CD4-positive, alpha-beta T cell treated with Interleukin-1 beta for 1 hour (primary cell): ENCODE measurements at places on chromosomes 4 and X.

DNA sequence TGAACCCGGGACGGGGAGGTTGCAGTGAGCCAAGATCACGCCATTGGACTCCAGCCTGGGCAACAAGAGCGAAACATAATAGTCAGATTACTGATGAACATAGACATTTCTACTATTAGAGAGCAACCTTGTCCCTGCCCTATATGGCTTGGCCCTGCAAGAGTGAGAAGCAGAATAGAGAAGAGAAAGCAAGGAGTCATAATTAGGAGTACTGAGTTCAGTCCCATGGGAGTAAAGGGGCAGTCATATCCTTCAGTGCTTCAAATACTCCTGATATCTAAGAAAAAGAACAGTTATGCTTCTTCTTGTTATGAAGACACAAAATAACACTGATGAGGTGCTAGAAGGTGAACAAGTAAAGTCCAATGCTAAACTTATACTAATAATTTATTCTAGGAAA lies 33.8 kb downstream of the CLDN2 start:
- DNase-seq, result no peak

- DNase-seq, result no peak
These were observed 2.9 kb downstream of the UBA6 start for GRCh38 chr4:67697860-67698687.

DNA sequence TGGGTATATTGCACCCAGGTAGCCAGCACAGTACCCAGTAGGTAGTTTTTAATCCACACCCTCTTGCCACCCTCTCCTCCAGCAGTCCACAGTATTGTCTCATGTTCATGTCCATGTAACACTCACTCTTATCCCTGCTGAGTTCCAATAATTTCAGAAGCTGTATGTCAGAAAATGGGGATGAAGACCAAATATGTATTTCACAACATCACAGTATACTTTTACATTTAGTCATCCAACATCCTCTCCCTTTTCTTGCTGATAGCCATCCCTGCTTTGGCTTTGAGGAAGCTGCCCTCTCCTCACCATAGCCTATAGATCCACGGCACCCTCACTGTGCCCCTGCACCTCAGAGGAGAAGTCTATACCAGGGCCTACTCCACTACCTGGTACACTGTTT lies 126.0 kb upstream of the LDB2 start:
- DNase-seq, result no peak

DNA sequence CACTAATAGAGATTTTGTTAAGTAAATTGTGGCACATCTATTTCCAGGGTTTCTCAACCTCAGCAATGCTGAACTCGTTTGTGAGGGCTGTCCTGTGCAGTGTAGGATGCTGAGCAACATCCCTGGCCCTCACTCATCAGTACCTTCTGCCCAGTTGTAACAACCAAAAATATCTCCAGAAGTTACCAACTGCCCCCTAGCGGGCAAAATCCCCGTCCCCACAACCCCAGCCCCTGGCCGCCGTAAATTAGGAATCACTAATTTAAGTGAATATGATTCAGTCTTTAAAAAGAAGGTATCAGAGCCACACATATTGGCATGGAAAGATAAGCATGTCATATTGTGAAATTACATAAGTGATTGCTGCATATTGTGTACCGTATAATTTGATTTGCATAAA lies 123.4 kb downstream of the ASB9 start:
- DNase-seq, result no peak

DNA sequence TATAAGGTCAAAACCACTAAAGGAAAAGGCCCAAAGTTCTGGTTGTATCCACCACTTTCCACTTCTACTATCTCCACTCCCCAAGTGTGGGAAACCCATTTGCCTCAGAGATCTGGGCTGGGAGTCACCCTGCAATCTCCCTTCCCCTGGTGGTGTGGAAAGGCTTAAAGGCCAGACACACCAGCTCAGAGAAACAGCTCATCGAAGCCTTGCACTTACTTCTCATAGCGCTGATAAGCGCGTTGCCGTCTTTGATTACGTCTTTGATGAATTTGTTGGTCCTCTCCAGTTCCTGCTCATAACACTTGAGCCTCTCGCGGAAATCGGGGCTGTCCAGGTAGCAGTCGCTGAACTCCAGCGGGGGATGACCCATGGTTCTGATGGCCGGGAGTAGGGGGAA lies 647 bp downstream of the OPHN1 start:
- no peak for DNase-seq

DNA sequence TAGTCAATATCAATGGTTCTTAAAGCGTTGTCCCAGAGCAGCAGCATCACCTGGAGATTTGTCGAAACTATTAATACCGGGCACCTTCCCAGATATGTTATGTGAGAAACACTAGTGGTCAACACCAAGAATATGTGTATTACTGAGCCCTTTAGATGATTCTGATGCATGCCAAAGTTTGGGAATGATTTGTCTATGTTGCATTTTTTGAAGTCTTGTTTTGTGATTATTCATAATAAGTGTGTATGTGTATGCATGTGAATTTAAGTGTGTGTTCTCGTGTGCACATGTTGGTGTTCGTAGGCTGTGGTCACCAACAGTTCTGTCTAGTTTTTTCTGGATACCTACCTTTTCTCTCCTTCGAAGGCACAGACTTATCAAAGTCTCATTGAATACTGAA lies 749.4 kb downstream of the GRID2 start:
- no peak for DNase-seq

GRCh38 chr4:185730849-185731608 lies 81.0 kb downstream of the SORBS2 start:
- no peak for DNase-seq

GRCh38 chr4:76989391-76990061 lies 40.0 kb downstream of the SEPTIN11 start:
- DNase-seq, result peak; percentile 73

GRCh38 chrX:103831803-103832544 lies at the start of gene RAB9B:
Gene RAB9B (minus strand): TSS chrX:103832257. CDS start chrX:103825784, 6,473 bp downstream.
- DNase-seq, result peak; percentile 73
